ENCODE measurements at places on chromosomes 16 and 17. TPM values are rescaled to one million over a fixed set of nuclear protein-coding genes. Genes with fewer than 3 reads are reported as not detected.

SBK1 gene
- total RNA-seq, result 3.7 TPM

MYH11 gene
- total RNA-seq, result 0.10 TPM

CCL16 gene
- total RNA-seq, result not detected

NPIPA3 gene
- not detected for total RNA-seq

CACNG3 gene
- under 0.01 TPM for total RNA-seq

CEP295NL gene
- 5.9 TPM for total RNA-seq

UNKL gene
- total RNA-seq, result 18.4 TPM

KCNH4 gene
- under 0.01 TPM for total RNA-seq

MRC2 gene
- 1.7 TPM for total RNA-seq

CCL22 gene
- total RNA-seq, result not detected

HSDL1 gene
- total RNA-seq, result 12.0 TPM

CCDC40 gene
- 0.84 TPM for total RNA-seq

FKBP10 gene
- 0.21 TPM for total RNA-seq

ACSM2A gene
- total RNA-seq, result not detected

NPIPA5 gene
- total RNA-seq, result 2.0 TPM

DOC2B gene
- 0.10 TPM for total RNA-seq

TMEM94 gene
- 21.1 TPM for total RNA-seq

SLC52A1 gene
- not detected for total RNA-seq

ATP2A3 gene
- 76.6 TPM for total RNA-seq

ACSM3 gene
- total RNA-seq, result 10.8 TPM

LLGL1 gene
- total RNA-seq, result 8.6 TPM
